ENCODE measurements at places on chromosomes 3 and 15.
A peak's percentile ranks its signal among the peaks of the same experiment; 100 is the strongest.

DNA sequence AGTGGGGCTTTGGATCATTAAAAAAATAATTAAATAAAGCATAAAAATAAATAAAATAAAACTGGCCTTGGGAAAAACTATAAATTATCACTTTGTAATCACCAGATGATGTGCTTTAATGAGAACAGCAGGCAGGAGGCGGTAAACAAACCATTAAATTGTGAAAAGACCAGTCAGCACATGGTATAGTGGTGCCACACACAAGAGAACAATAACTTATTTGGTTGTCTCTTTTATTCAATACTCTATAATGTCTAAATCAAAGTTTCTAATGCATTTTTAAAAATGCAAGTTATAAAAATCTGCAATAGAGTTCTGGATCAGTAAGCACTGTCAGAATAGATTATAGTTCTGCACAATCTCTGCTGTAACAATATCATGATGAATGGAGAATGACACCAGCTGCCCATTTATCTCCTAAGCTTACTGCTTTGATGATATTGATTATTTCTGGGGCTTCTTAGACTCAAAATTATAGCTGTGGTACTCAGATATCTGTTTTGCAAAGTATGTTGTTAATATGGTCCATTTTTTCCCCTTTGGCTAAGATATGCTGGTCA, 259.3 kb downstream of the NAALADL2 start:
- DNase-seq: no peak

DNA sequence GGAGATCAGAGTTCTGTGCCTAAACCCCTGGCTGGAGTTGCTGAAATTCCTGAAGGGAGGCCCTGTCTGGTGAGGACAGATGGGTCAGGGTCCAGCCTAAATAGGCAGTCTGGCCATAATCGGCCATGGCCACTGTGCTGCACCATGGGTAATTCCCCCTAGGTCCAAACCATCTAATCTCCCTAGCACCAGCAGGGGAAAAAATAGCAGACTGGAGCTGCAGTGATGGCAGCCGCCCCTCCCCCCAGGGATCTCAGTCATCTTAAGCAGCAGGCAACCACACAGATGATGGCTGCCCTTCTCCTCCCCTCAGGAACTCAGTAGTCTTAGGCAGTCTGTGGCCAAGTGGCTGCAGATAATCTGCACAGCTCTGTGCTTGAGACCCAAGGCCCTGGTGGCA, 68.4 kb upstream of the CD96 start:
- no peak for DNase-seq

GRCh38 chr3:59412516-59412915, 362.7 kb upstream of the CFAP20DC start:
- DNase-seq: no peak

GRCh38 chr15:100726421-100727190, 124.2 kb downstream of the ASB7 start:
- DNase-seq: no peak

- peak; percentile 93 for DNase-seq
These were observed 74.0 kb downstream of the OXNAD1 start for GRCh38 chr3:16338999-16339398.

GRCh38 chr3:79976466-79976865, 208.7 kb upstream of the ROBO1 start:
- DNase-seq: no peak

All from fibroblast of skin of left quadriceps (primary cell).